ENCODE measurements at places on chromosomes 11 and 22.

DNA sequence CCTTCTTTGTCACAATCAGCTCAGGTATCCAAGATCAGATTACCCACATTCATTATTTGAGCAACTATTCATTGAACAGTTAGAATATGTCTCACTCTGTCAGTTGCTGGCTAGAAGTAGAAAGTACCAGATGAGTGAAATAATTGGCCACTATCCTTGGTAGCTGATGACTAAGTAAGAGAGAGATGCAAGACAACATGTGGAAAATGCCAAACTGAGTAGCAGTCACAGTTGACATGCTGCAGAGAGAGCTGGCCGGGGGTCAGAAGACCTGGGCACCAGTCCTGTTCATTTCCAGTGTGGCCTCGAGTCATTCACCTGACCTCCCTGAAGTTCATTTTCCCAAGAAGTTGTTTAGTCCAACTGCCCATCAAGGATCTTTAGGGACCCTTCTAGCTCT, 22.5 kb upstream of the SMIM35 start:
- H3K36me3 ChIP-seq: no peaks in the 10 kb centered on the region
- H3K27me3 ChIP-seq: peaks cover 17% of the 10 kb centered on the region
- H3K4me1 ChIP-seq: peaks cover 3% of the 10 kb centered on the region
- H3K27ac ChIP-seq: no peak overlapping the region
- no peak overlapping the region for H3K4me3 ChIP-seq

GRCh38 chr11:114215871-114216795, 80.1 kb upstream of the NNMT start:
- peaks cover 67% of the 10 kb centered on the region for H3K4me1 ChIP-seq
- peaks cover 7% of the 10 kb centered on the region for H3K27me3 ChIP-seq
- H3K36me3 ChIP-seq: peaks cover 11% of the 10 kb centered on the region
- peak overlapping the region; percentile 37 for H3K4me3 ChIP-seq
- DNase-seq: no peak

- peaks cover 37% of the 10 kb centered on the region for H3K36me3 ChIP-seq
- no peaks in the 10 kb centered on the region for H3K27me3 ChIP-seq
- DNase-seq: no peak
- H3K27ac ChIP-seq: no peak overlapping the region
- peaks cover 8% of the 10 kb centered on the region for H3K4me1 ChIP-seq
Observed at GRCh38 chr11:10780040-10780439, 28.7 kb downstream of the EIF4G2 start.

- no peaks in the 10 kb centered on the region for H3K36me3 ChIP-seq
- no peaks in the 10 kb centered on the region for H3K27me3 ChIP-seq
- H3K4me3 ChIP-seq: no peak overlapping the region
- H3K27ac ChIP-seq: no peak overlapping the region
- no peak for DNase-seq
Observed at GRCh38 chr11:131829725-131830124, 459.3 kb downstream of the NTM start.
